Mesothelial cell of epicardium (in vitro differentiated cells): ENCODE measurements at places on chromosomes 2 and 18. TPM values are rescaled to one million over a fixed set of nuclear protein-coding genes. Genes with fewer than 3 reads are reported as not detected.

GRCh38 chr2:47307066-47307465 is 95.9 kb upstream of the MSH2 start:
- no peak for DNase-seq
- H3K36me3 ChIP-seq, result peaks cover 7% of the 10 kb centered on the region
- no peak overlapping the region for H3K4me3 ChIP-seq
- H3K27ac ChIP-seq, result no peak overlapping the region
- peaks cover 34% of the 10 kb centered on the region for H3K4me1 ChIP-seq

DNA sequence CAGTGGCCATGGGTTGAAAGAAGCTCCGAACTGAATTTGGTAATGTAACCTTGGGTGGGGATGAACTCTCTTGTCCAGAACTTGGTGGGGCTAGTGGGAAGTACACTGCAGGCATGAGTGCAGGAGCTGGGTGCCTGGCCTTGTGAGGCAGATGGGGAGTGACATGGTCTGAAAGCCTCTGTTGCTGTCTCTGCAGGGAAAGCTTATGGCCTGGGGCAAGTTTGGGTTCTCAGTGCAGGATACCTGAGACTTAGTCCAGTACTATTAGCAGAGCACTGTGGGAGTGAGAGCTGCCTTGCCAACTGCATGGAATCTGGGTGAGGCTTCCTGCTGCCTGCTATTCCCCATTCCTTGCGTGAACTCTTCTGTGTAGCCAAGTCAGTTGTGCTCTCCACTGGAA is 1620.9 kb upstream of the NXPH2 start:
- peaks cover 16% of the 10 kb centered on the region for H3K36me3 ChIP-seq
- H3K4me3 ChIP-seq, result no peak overlapping the region
- H3K27ac ChIP-seq, result no peak overlapping the region
- no peak for DNase-seq

- H3K4me1 ChIP-seq, result peaks cover 2% of the 10 kb centered on the region
- H3K4me3 ChIP-seq, result no peak overlapping the region
- peaks cover 62% of the 10 kb centered on the region for H3K36me3 ChIP-seq
- H3K27me3 ChIP-seq, result no peaks in the 10 kb centered on the region
- H3K27ac ChIP-seq, result no peak overlapping the region
Observed at GRCh38 chr2:1633936-1634587, 110.3 kb downstream of the PXDN start.

SULT1C2 gene
- 0.05 to 0.13 TPM in 2 of 3 replicates, not detected in the other for total RNA-seq

DNA sequence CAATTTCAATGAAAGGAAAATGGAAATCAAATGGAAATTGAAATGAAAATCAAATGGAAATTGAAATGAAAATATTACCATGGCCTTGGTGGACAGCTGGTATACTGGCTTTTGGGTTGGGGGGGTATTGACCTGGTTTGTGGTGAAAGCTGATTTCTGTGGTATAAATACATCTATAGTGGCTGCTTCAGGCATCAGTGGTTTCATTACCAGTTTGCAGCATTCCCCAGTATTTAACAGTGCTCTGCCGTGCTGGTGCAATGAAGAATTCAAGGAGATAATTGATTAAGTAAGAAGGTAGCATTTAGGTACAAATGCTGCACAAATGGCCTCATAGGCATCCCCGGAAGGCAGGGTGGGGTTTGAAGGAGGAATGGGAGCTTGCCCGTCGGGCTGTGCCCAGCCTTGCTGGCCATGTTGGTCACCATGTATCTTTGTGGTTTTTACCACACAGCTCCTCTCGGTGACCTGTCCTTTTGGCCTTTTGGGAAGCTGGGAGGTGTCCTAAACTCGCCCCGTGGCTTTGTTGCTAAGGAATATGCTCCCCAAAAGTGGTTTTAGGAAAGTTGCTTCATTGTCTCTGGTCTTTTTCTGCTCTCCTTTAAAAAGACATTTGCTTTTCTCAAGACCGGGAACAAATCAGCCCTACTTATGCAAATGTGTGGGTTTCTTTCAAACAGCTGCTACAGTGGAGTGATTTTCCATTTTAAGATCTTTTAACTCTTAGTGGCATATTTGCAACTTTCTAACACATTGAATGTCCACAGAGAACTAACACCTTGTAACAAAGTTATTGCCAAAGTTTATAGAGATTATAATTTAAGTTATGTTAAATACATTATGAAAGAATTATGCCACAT is 28.6 kb downstream of the SNTG2 start:
- no peak overlapping the region for H3K4me3 ChIP-seq
- DNase-seq, result no peak
- peaks cover 72% of the 10 kb centered on the region for H3K27me3 ChIP-seq
- no peaks in the 10 kb centered on the region for H3K36me3 ChIP-seq

DNA sequence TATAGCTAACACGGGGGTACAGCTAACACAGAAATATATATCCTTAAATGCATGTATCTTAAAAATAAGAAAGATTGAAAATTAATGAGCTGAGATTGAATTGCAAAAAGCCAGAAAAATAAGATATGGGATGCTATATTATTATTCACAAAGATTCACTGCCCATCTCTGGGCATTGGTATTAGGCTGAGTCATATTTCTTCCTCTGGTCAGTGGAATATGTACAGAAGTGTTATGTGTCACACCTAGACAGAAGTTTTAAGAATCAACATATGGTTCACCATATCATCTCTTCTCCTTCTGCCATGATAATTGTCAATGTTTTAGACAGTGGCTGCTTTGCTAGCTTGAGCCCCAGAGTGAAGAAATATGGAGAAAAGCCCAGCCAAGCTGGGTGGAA is 14.0 kb upstream of the MCFD2 start:
- H3K36me3 ChIP-seq, result peaks cover 18% of the 10 kb centered on the region
- H3K27ac ChIP-seq, result no peak overlapping the region
- H3K27me3 ChIP-seq, result no peaks in the 10 kb centered on the region
- H3K4me3 ChIP-seq, result no peak overlapping the region

GRCh38 chr2:44582363-44583008 is 220.7 kb downstream of the CAMKMT start:
- H3K36me3 ChIP-seq, result peaks cover 3% of the 10 kb centered on the region
- H3K27me3 ChIP-seq, result no peaks in the 10 kb centered on the region
- no peak overlapping the region for H3K27ac ChIP-seq
- DNase-seq, result no peak
- H3K4me3 ChIP-seq, result no peak overlapping the region

UCN gene
- total RNA-seq, result 3.1 to 5.1 TPM (median 4.4 TPM) in 3 replicates

DNA sequence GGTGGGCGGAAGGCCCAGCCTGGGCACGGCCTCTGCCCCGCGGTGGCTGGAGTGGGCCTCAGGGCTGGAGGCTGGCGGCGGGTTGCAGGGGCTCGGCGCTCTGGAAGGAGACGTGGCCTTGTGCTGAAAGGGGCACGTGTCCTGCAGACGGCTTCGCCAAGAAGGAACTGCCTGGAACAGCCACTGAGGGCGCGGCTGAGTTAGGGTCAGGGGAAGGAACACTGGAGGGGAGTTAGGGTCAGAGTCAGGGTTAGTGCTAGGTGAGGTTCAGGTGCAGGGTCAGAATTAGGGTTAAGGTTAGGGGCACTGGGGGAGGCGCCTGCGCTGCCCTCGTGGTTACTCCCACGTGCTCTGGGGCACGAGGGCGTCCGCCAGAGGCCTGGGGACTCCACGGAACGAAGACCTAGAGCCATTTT is 933 bp upstream of the ADNP2 start:
- H3K36me3 ChIP-seq, result no peaks in the 10 kb centered on the region
- peaks cover 44% of the 10 kb centered on the region for H3K4me1 ChIP-seq
- no peaks in the 10 kb centered on the region for H3K27me3 ChIP-seq

SIX3 gene
- total RNA-seq, result not detected in 3 replicates

DNA sequence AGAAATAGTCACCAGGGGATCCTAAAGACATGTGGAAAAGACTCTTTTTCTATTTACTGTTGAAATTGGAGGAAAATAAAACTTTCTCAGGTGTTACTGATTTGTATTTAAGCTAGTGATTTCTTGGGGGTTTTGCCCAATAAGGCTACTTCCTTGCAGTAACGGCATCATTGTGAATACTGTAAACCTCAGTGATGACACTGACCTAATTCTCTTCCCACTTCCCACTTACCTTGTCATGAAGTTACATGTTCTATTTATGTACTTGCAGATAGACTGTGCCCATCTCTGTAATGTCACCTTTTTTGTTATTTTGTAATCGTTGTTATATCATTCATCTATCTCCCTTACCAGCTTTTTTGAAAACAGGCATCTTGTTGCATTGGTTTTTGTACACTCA is 134.5 kb downstream of the KIAA1328 start:
- no peaks in the 10 kb centered on the region for H3K4me1 ChIP-seq
- peaks cover 44% of the 10 kb centered on the region for H3K36me3 ChIP-seq
- DNase-seq, result no peak
- no peak overlapping the region for H3K4me3 ChIP-seq

CNNM4 gene
- total RNA-seq, result 19.9 to 22.0 TPM (median 20.0 TPM) in 3 replicates

- H3K4me3 ChIP-seq, result no peak overlapping the region
- no peaks in the 10 kb centered on the region for H3K27me3 ChIP-seq
- no peaks in the 10 kb centered on the region for H3K36me3 ChIP-seq
- DNase-seq, result no peak
Observed at GRCh38 chr2:9703701-9704221, 73.0 kb upstream of the YWHAQ start.

ANKRD23 gene
- total RNA-seq, result 10.1 to 12.5 TPM (median 12.5 TPM) in 3 replicates

HES6 gene
- total RNA-seq, result 4.2 to 5.1 TPM (median 4.3 TPM) in 3 replicates

DNA sequence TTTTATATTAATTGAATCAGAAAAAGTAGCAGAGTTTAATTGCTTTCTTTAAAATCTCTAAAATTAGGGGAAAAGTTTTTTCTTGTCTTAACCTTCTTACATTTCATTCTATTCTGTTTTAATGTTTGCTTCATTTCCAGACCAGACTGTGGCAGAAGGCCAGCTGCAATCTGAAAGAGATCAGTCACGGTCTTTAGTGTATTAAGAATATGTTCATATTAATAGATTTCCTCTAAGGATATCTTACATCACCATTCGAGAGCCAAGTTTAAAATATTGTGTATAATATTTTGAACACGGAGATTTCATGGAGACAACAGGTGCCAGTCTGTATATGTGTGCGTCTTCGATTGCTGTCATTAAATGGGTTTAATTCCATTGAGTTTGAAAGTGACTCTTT is 230.9 kb upstream of the ZSWIM2 start:
- no peak overlapping the region for H3K27ac ChIP-seq
- no peak for DNase-seq
- no peaks in the 10 kb centered on the region for H3K27me3 ChIP-seq

DNA sequence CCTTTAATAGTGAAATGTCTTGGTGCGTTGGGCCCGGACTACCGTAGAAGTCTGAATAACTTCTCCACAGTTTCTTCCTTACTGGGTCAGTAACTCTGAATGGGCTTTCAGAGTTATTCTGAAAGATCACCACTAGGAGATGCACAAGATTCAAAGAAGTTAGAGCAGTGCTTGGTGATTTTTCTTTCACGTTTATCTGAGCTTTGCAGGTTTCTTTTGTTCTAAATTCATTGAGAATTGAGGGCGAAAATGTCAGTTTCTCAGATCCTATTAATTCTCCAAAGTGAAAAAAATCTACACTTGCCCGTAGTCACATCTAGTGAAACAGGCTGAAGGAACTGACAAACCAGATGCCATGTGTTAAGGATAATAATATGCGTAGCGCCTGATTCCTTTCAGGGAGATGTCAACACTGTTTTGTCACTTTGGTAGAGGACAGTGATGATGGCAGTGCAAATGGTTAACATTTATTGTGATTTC is 70.1 kb downstream of the QPCT start:
- H3K36me3 ChIP-seq, result no peaks in the 10 kb centered on the region
- no peak overlapping the region for H3K4me3 ChIP-seq
- peak overlapping the region; percentile 36 for H3K27ac ChIP-seq
- peaks cover 11% of the 10 kb centered on the region for H3K27me3 ChIP-seq

GRCh38 chr2:107777974-107778373 is 48.7 kb upstream of the RGPD4 start:
- H3K4me1 ChIP-seq, result peaks cover 54% of the 10 kb centered on the region
- DNase-seq, result no peak
- H3K4me3 ChIP-seq, result no peak overlapping the region
- H3K27ac ChIP-seq, result no peak overlapping the region

GRCh38 chr2:236847023-236847422 is 238.7 kb upstream of the COPS8 start:
- DNase-seq, result no peak
- H3K36me3 ChIP-seq, result no peaks in the 10 kb centered on the region
- no peaks in the 10 kb centered on the region for H3K27me3 ChIP-seq
- H3K4me3 ChIP-seq, result no peak overlapping the region
- peaks cover 47% of the 10 kb centered on the region for H3K4me1 ChIP-seq

GRCh38 chr2:217585362-217585761 is 417.4 kb downstream of the TNS1 start:
- H3K27ac ChIP-seq, result no peak overlapping the region
- DNase-seq, result no peak
- H3K4me1 ChIP-seq, result peaks cover 2% of the 10 kb centered on the region
- peaks cover 8% of the 10 kb centered on the region for H3K36me3 ChIP-seq

GRCh38 chr18:46343931-46344372 is 239.8 kb downstream of the HAUS1 start:
- no peak for DNase-seq
- peaks cover 7% of the 10 kb centered on the region for H3K4me1 ChIP-seq
- no peak overlapping the region for H3K27ac ChIP-seq
- no peak overlapping the region for H3K4me3 ChIP-seq
- H3K27me3 ChIP-seq, result no peaks in the 10 kb centered on the region

- H3K27ac ChIP-seq, result no peak overlapping the region
- DNase-seq, result no peak
- no peak overlapping the region for H3K4me3 ChIP-seq
Observed at GRCh38 chr2:235613649-235614048, 119.8 kb downstream of the AGAP1 start.

NTSR2 gene
- not detected in 3 replicates for total RNA-seq

- peaks cover 57% of the 10 kb centered on the region for H3K27me3 ChIP-seq
- no peak overlapping the region for H3K27ac ChIP-seq
- no peak overlapping the region for H3K4me3 ChIP-seq
- no peak for DNase-seq
- no peaks in the 10 kb centered on the region for H3K4me1 ChIP-seq
- H3K36me3 ChIP-seq, result no peaks in the 10 kb centered on the region
Observed at GRCh38 chr2:181585732-181586131, 71.2 kb downstream of the CERKL start.

DNA sequence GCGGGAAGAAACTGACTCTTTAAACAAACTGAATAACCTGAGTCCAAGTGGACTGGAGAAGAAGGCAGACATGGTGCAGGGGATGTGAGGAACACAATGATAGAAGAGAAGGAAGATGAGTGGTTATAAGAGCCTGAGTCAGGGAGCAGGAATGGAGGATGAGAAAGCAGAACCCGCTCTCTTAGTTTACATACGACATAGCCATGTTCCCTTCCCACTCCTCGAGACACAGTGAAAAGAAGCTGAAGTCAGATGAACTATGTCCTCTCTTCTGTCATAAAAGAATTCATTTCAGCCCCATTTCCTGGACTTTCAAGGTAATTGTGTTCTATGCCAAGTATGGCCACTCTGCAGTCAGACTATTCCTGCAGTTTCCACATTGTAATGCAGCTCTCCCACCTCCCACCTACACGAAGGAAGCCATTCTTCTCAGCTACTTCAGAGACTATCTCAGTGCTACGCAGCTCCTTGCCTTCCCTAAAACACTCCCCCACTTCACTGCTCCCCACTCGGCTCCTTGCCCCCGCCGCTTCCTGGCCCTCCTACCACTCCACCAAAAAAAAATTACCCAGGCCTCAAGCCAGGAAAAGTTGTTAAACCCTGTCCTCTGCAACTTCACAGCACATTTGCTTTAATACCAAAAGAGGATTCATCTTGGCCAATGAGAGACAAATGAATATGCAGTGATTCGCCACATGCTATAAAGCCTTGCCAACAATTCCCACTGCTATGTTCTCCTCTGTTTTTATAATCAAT is 323.4 kb upstream of the EPHA4 start:
- H3K4me1 ChIP-seq, result peaks cover 11% of the 10 kb centered on the region
- no peak for DNase-seq
- peak overlapping the region; percentile 37 for H3K27ac ChIP-seq
